ENCODE measurements at places on chromosomes 16 and 17.

DNA sequence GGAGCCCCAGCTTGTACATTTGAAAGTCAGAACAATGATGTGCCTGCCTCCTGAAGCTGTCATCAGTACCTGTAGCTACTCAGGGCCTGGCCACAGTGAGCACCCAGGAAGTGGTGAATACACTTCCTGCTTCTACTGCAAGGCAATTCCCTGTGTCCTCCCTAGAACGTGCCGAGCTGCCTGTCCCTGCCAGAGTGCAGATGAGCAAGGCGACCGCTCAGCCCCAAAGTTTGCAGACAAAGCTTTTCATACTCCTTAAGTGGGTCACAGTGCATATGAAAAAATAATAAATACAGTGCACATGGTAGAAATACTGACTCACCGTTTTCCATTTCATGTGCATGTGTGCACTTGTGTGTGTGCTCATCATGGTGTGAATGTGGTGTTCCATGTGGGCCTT, 77.3 kb downstream of the MPRIP start:
- DNase-seq: no peak

GRCh38 chr17:37698132-37698910, 46.5 kb downstream of the HNF1B start:
- DNase-seq: no peak

- DNase-seq: no peak
These were observed 62.4 kb downstream of the VMP1 start for GRCh38 chr17:59769887-59770286.

- DNase-seq: no peak
These were observed 166.2 kb upstream of the RPL38 start for GRCh38 chr17:74037320-74037719.

GRCh38 chr16:11916524-11917285, 949 bp upstream of the GSPT1 start:
- no peak for DNase-seq

Data from NCI-H1105 (cell line).